ENCODE measurements at places on chromosomes 1 and 21.

- no peak for DNase-seq
Measured at GRCh38 chr1:197787623-197788536, 12.6 kb upstream of the DENND1B start.

DNA sequence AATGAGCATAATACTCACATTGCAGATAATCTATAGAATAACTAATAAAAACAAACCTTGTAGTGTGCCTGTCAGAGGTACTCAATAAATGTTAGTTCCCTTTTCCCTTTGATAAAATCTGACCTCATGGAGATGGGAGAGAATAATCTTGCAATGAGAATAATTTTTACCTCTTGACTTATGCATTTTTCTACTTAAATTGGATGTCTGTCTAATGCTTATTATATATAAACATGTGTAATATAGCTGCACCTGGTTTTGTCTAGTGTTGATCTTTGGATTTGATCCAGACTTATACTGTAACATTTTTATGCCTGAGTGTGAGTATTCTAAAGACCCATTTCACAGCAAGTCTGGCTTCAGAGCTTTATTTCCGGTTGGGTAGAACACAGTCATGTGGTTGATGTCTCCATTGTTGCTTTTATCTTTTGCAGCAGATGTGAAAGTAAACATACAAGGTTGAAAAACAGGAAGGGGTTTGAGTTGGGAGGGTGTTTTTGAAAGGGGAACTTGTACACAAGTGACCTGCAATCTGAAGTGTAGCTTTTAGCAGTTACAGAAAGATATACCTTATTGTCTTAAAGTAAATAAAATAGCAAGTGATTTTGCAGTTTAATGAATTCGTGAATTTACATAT is 12.4 kb downstream of the EPB41 start:
- peak; percentile 66 for DNase-seq

- no peak for DNase-seq
Measured at GRCh38 chr1:224433041-224433691, 1.4 kb downstream of the WDR26 start.

GRCh38 chr1:183837062-183837461 is 32.1 kb downstream of the RGL1 start:
- no peak for DNase-seq

- no peak for DNase-seq
Measured at GRCh38 chr21:31204801-31205200, 139.3 kb downstream of the TIAM1 start.

DNA sequence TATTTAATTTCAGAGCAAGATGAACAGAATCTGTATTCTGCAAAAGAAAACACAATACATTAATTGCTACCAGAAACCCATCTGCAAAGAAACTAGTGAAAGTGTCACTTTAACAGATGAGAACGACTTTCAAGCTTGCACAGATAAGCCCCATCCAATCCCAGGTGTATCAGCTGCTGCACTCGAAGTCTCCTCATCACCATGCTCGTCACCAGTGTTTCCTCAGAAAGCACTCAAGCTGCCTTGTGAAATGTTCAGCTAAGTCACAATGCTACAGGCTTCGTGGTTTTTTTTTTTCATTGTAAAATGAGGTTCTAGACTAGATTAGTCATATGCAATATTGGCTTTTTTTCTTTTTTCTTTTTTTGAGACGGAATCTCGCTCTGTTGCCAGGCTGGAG is 3.3 kb upstream of the TOMM20 start:
- DNase-seq, result no peak

DNA sequence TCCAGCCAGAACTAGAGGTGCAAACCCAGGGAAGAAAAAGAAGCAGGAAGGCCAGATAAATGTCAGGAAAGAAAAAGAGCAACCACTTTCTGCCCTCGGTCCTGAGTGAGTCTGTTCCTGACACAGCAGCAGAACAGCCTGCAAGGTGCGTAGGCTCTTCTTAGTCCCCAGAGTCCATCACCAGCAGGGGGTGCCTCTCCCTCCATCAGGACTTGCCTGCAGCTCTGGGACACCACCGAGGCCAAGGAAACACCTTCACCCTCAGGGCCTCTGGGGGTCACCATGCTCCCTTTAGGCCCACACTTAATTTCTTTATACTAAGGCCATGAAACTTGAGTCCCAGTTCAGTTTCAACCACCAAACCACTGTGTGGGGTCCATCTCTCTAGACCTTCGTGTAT is 43.7 kb upstream of the NFASC start:
- no peak for DNase-seq

- no peak for DNase-seq
Measured at GRCh38 chr21:41616031-41616591, 108.2 kb upstream of the TMPRSS2 start.

- DNase-seq, result no peak
Measured at GRCh38 chr1:165853528-165854075, 26.2 kb downstream of the UCK2 start.

DNA sequence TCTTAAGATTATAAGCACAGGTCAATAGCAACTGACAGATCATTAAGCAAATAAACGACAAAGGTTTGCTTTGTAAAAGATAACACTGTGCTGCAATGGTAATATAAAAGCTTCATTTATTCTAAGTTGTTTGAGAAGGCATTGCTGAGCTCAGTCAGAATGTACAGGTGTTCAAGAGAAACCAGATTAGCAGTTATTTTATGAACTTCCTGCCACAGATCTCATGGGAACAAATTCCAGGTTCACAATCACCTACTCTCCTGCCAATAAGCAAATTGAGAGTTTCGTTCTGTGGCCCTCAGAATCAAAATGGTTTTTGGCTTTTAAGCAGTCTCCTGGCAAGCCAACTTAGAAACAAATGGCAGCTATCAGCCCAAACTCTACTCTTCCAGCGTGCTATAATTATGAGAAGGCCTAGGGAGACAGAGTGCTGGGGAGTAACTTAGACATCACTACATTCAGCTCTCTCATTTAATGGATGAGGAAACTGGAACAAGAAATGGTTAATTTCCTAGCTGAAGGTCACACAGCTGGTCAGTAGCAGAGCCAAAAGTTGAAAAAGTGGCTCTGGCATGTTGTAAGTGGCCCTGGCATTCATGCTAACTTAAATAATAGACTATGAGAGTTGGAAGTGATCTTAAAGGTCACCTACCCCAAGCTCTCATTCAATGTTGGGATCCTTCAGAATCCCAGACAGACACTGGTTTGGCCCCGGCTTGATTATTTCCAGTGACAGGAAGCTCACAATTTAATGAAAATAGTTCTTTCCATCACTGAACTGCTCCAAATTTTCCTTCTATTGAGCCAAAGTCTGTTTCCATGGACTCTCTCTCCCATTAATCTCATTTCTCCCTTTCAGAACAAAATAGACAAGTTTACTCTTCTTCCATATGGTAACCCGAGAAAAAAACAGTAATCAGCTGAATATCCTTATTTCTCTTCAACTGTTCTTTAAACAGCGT is 82.6 kb upstream of the EDEM3 start:
- no peak for DNase-seq

DNA sequence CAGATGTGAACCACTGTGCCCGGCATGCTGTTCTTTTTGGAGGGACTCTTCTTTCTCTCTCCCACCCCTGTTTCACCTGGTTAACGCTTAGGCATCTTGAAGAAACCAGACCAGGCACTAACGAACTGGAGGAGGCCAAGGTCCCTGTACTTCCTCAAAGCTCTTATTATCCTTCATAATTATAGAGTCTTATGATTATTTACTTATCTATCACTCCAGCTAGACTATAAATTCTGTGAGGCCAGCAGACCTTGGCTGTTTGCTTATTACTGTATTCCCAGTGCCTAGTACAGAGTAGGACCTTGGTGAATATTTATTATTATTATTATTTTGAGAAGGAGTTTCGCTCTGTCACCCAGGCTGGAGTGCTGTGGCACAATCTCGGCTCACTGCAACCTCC is 5.8 kb downstream of the CSF3R start:
- no peak for DNase-seq

- no peak for DNase-seq
Measured at GRCh38 chr1:245871915-245872314, 635.2 kb downstream of the SMYD3 start.

- DNase-seq, result no peak
Measured at GRCh38 chr1:15947382-15948090, 28.4 kb downstream of the ZBTB17 start.

DNA sequence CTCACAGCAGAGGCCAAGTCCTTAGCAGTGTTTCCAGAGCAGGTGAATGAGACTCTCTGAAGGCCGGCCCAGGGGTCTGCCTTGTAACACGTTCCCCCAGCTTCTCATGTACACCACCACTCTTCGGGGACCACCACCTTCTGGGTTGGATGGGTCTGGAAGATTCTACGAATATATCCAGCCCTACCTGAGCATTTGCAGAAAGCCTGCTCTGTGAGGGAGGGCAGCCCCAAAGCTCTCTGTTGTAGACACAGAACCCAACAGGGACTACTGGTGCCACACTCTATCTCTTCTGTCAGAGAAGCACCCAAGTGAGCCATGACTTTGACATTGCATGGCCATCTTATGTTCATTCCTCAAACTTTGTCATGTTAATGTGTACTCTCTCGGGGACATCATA is 61.8 kb downstream of the CD247 start:
- no peak for DNase-seq

DNA sequence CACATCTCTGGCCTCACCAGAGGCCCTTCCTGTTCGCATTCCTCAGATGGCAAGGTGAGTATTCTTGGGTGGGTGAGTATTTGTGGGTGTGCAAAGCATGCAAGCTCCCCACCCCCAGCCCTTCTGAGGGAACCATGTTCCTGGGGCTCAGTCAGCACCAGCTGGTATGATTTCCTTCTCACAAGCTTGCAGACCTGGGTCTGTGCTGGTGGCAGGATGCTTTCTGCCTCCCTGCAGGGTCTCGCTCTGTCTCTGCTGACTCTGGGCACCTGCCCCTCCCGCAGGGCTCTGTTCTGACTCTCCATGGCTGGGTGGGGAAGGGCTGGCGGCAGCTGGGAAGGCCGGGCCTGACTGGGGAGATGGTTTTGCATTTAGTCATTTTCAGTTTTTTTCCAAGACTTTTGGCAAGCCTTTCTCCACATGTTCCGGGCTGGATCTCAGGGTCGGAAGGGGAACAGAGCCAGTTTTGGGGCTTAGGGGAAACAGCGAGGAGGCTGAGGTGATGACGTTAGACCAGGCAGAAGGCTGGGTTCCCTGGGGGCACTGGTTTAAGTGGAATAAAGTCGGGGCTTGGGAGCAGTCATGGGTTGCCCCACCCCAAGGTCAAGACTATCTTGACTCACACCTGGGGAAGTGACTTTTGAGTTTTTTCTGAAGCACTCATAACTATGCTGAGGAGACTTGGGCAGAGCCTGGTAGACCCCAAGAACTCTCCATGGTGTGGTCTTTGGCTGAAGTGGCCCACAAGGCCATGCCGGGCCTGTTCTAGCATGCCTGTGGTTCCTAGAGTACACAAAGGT is 6.2 kb downstream of the RASSF5 start:
- DNase-seq, result no peak

DNA sequence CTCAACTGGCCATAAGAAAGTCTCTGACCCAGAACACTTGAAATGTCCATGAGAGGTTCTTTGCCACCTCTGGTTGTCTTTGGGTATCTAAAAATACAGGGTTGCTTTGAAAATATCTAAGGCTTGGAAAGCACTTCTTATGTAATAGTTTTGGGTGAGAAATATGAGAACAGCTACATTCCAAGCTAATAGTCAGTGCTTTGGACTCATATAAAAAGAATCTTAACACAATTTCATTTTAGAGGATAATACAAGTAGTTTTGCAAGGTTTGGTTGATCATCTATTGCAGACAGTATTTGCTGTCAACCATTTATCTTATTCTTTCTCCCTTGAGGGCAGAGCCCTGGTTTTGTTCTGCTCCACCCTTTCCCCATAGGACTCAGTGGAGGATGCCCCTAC is 207.5 kb downstream of the KCNK2 start:
- no peak for DNase-seq

DNA sequence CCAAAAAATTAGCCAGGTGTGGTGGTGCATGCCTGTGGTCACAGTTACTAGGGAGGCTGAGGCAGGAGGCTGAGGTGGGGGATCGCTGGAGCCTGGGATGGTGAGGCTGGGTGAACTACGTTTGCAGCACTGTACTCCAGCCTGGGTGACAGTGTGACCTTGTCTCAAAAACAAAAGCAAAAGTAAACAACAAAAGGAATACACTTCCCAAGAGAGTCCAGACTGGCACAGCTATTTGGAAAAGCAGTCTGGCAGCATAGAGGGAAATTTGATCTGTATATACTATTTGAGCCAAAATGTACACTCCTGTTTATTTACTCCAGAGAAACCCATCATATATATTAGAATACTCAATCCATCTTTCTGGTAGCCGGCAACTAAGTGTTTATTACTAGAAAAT is 107.0 kb upstream of the HMCN1 start:
- peak; percentile 48 for DNase-seq

DNA sequence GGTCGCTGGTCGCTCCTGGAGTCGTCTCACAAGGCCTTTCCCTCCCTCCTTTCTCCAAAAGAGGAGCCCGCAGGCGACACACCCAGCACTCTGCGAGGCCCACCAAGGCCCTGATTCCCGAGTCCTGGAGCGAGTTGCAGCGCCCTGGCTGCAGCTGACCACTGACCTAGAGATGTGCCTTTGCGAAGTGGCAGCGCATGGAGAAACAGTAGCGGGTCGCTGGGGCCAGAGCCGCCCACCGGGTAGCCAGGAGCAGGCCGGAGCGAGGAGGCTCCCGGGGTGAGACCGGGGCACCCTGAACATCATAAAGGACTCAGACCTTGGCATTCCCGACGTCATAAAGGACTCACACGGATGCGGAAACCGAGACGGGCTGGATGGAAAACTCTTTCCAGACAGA is 10.3 kb upstream of the NBPF11 start:
- no peak for DNase-seq

GRCh38 chr1:226611301-226611700 is 62.7 kb downstream of the STUM start:
- DNase-seq, result no peak

DNA sequence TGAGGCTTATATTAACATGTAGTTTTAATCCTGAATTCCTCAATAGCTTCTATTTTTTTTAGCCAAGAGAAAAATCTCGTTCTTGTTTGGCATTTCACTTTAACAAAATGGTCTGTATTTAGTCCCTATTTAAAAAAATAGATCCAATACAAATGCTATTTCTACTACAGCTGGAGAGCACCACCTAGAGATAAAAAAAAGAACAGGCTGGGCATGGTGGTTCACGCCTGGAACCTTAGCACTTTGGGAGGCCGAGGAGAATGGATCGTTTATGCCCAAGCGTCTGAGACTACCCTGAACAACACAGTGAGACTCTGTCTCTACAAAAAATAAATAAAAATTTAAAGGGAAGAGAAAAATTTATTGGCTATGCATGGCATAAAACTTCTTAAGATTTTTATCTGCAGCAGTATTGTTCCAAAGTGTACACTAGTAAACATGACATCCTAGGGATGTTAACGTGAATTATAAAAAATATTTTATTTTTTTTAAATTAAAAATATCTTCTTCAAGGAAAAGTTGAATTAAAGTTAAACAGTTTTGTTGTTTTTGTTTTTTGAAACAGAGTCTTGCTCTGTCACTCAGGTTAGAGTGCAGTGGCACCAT is 4.4 kb downstream of the ST7L start:
- DNase-seq, result no peak

DNA sequence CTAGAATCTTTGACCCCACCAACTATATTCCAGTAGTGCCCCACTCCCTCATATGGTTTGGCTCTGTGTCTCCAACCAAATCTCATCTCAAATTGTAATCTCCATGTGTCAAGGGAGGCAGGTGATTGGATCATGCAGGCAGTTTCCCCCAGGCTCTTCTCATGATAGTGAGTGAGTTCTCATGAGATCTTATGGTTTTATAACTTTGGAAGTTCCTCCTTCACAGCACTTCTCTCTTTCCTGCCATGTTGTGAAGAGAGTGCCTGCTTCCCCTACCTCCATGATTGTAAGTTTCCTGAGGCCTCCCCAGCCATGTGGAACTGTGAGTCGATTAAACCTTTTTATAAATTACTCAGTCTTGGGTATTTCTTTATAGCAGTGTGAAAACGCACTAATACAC is 7.7 kb upstream of the SAMD13 start:
- no peak for DNase-seq

- no peak for DNase-seq
Measured at GRCh38 chr1:156226782-156227181, 14.0 kb downstream of the PMF1 start.
